ENCODE measurements at places on chromosomes 12 and 14.

- DNase-seq: no peak
Measured at GRCh38 chr12:55972456-55972855, 1.4 kb upstream of the RAB5B start.

DNA sequence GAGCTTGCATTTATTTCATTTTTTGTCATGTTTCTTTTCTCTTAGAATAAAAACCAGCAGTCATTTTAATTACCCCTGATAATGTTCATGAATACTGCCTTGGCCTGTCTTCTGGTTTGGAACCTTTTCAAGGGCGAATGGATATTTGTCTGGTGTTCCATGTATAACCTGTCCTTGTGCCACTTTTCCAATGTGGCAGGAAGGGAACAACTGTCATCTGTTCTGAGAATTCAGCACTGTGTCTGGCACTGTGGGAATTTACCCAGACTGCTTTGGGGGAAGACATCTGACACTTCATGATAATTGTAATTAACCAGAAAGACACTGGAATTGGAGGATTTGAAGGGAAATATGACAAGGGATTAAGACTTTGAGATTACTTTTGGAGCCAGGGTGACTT is 352.8 kb downstream of the APAF1 start:
- no peak for DNase-seq

GRCh38 chr14:54787261-54787660 is 115.4 kb downstream of the GCH1 start:
- no peak for DNase-seq

- no peak for DNase-seq
Measured at GRCh38 chr12:56688846-56689109, 694 bp upstream of the PTGES3 start.

DNA sequence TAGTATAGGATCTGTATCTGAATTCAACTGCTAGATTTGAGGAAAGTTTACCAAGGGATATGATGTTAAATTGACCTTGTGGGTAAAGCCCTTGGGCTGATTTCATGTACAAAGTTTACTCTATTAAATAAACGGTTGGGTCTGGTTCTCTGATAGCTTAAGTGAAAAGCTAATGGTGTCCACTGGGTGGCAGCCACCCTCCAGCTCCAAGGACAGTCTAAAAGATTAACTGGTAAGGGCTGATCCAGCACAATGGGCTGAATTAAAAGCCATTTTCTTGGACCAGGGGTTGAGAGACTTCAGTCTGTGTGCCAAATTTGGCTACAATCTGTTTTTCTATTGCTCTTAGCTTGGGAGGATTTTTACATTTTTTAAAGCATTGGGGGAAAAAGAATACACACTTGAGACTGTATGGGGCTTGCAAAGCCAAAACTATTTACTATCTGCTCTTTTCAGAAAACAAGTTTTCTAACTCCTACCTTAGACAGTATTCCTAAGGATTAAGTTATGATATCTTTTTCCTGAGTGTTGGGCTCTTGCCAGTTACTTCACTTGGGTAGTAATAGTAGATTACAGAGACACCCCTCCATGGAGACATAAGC is 116.5 kb downstream of the GPHN start:
- peak; percentile 60 for DNase-seq

DNA sequence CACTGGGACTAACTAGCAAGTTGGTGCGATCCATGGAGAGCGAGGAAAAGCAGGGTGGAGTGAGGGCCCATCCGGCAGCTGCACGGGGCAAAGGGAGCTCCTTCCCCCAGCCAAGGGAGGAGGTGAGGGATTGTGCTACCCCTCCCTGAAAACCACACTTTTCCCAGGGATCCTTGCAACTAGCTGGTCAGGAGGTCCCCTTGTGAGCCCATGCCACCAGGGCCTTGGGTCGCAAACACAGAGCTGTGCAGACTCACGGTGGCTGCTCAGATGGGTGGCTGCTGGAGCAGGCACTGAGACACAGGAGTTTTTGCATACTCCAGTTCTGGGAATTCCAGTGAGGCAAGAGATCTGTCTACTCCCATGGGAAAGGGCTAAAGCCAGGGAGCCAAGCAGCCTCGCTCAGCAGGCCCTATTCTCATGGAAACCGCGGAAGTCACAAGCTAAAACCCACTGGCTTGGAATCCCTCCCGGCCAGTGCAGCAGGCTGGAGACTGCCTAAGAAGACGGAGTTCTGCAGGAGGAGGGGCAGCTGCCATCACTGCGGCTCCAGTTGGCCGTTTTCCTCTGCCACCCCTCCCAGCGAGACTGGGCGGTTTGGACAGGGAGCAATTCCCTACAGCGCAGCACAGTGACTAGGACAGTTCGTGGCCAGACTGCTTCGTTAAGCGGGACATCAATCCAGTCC is 10.9 kb upstream of the ZNF705A start:
- DNase-seq: no peak

- peak; percentile 59 for DNase-seq
Measured at GRCh38 chr12:22625762-22626294, 857 bp downstream of the ETNK1 start.

- DNase-seq: no peak
Measured at GRCh38 chr12:57239587-57240065, 10.1 kb downstream of the SHMT2 start.

GRCh38 chr14:99718031-99718810 is 34.1 kb downstream of the CYP46A1 start:
- no peak for DNase-seq

DNA sequence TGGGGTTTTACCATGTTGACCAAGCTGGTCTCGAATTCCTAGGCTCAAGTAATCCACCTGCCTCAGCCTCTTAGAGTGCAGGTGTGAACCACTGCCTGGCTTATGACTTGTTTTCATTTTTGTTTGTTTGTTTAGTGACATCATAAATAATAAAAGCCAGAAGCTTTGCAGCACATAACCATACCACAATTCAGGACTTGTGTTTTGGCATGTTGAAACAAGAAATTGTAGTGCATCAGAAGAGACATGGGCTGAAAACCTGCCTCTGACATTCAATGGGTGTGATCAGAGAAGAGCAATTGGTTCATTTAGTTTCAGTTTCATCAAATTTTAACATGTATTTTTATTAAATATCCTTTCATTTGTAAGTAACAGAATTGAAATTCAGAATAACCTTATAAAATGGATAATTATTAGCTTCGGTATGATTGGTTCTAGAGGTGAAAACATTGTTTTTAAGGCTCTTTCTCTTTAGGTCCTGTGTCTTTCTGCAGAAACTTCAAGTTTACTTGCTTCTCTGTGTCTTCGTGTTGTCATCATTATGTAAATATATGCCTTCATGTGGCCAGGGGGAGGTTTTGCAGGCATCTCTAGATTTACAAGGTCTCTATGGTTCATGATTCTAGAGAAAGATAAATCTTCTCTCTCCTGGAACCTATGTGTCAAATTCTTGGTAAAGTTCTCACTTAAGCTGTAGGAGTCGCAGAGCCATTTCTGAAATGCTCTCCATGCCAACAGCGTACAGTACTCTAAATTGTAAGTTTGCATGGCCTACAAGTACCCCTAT is 312.0 kb downstream of the KCNC2 start:
- DNase-seq: no peak

- DNase-seq: no peak
Measured at GRCh38 chr14:24851837-24852236, 198.1 kb downstream of the STXBP6 start.

DNA sequence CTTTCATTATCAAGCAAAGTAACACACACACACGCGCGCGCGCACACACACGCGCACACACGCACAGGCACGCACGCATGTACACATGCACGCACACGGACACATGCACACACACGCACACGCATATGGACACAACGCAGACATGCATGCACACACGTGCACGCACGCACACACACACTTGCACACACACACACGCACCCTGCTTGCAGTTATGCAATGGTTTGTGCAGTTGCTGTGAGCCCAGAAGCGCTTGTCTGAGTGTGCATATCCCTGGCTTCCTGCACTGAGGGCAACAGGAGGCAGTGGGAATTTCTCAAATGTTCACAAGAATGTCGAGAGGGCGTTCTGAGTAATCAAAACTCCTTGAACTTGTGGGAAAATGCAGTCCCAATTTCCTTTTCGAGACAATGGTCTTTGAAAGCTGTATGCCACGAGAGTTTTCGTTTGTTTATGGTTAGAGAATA is 41.6 kb downstream of the NFKBIA start:
- DNase-seq: no peak

DNA sequence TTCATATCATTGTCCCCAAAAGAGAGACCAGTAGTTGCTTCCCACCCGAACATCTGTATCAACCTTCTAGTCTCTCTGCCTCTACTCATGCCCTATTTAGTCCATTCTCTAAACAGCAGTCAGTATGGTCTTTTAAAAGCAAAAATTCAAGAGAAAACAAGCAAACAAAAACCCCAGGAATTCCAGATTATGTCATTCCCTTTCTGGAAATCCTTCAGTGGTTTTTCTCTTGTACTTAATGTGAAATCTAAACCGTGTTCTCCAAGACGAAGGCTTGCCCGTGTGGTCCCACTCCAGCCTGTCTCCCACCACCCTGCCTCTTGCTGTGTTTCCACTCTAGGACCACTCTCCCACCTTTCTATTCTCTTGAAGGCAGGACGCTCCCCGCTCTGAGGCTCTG is 90.8 kb downstream of the TMEM30B start:
- DNase-seq: no peak

DNA sequence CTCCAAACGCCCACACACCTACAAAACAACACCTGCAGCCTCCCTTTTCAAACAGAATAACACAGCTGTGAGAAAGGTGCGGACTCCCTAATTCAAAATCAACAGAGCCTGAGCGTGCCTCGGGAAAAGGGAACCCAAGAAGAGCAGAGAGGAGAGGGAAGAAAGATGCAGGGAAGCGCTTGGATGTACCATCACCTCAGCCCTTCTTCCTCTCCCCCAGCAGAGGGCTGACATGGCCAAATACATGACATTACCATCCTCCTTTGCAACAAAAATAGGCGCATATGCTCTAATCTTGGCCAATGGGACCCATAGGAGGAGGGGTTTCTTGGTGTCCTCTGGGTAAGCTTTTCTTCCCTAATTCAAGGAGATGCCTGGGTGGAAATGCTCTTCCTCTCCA is 78.0 kb downstream of the CPSF2 start:
- no peak for DNase-seq

DNA sequence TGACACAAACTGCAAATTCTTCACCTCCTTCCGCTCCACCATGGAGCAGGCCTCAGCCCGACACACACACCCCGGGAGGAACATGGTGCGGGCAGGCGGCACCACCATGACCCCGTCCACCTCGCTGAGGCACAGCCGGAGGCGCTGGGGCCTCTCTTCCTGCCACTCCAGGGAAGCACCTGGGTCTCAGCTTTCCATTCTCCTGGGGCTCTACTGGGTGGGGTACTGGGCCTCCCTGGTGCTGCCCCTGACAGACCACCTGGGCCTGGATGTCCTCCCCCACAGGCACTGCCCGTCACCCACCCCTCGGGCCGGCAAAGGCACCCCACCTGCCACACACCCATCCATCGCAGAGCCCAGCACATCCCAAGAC is 9.9 kb downstream of the AKT1 start:
- DNase-seq: no peak

DNA sequence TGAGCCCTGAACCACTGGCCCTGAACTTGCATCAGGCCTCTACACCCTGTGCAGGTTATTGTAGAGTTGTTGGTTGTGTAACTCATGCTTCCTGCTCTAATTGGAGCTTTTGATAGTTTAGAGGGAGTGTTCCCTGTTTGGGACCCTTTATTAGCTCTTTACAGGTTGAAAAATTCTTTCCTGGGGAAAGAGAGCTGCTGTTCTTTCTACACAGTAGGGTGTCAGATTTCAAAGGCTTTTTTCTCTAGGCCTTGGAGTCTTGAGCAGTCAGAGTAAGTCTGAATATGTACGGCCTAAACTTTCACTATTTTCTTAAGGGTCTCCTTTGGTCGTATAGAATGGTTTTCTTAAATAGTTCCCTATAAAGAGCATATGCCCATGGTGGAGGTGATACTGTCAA is 60.8 kb upstream of the NEDD1 start:
- no peak for DNase-seq

DNA sequence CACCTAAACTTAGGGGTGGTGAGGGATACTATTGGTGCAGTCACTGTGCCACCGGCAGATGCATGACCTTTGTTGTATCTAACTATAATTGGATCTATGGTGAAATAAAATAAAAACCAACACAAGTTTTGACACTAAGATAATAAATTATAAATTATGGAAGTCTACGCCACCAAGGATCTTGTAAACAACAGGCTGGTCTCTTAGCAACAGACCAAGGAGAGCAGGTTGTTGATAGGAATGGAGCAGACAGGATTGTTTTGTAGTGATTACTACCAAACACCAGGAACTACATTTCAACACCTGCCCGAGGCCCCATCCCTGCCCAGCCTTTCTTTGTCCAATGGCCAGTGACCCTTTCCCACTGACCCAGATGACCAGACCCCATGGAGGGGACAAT is 1178.0 kb downstream of the VRK1 start:
- no peak for DNase-seq

GRCh38 chr14:64721391-64721791 is 17.2 kb downstream of the PLEKHG3 start:
- no peak for DNase-seq

- no peak for DNase-seq
Measured at GRCh38 chr12:52321418-52321817, 220 bp upstream of the KRT83 start.

GRCh38 chr14:105305345-105305744 is 4.5 kb upstream of the BRF1 start:
- DNase-seq: no peak

GRCh38 chr12:114698566-114699163 is 14.7 kb upstream of the TBX3 start:
- DNase-seq: no peak

GRCh38 chr14:72652179-72652578 is 241.7 kb downstream of the DPF3 start:
- no peak for DNase-seq

DNA sequence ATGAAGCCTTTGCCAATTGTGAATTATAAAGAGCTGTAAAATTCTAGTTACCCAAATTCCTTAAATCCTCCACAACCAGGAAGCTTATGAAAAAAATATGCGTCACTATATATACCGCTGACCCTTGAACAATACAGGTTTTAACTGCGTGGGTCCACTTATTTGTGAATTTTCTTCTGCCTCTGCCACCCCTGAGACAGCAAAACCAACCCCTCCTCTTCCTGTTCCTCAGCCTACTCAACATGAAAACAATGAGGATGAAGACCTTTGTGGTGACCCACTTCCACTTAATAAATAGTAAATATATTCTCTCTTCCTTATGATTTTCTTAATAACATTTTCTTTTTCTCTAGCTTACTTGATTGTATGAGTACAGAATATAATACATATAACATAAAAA is 42.2 kb downstream of the CMKLR1 start:
- no peak for DNase-seq

- no peak for DNase-seq
Measured at GRCh38 chr14:31930493-31931240, 146.4 kb upstream of the ARHGAP5 start.

- no peak for DNase-seq
Measured at GRCh38 chr12:130043685-130044406, 118.4 kb upstream of the FZD10 start.

- DNase-seq: no peak
Measured at GRCh38 chr12:91818227-91819131, 327.2 kb downstream of the BTG1 start.

GRCh38 chr14:101247842-101248725 is 313.2 kb upstream of the DIO3 start:
- peak; percentile 15 for DNase-seq
